ENCODE measurements at places on chromosomes 7 and 10.

DNA sequence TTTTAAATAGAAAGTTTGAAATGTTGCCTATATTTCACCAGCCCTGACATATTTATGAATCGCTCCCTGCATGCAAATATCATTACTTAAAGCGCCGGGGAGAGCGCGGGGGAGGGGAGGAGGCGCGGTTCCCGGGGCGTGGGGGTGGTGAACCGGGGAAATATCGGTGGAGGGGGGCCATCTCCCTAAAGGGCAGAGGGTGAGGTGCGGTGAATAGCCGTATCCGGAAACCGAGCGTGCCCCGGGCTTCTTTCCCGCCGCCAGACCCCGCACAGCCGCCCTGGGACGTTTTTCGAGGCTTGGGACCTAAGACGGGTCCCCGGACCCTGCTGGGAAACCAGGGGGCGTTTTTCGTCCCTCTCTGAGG, 6.9 kb upstream of the ZNF503 start:
- no peak for DNase-seq

- no peak for DNase-seq
These were observed 144.5 kb downstream of the PPP1R3A start for GRCh38 chr7:113774182-113774807.

DNA sequence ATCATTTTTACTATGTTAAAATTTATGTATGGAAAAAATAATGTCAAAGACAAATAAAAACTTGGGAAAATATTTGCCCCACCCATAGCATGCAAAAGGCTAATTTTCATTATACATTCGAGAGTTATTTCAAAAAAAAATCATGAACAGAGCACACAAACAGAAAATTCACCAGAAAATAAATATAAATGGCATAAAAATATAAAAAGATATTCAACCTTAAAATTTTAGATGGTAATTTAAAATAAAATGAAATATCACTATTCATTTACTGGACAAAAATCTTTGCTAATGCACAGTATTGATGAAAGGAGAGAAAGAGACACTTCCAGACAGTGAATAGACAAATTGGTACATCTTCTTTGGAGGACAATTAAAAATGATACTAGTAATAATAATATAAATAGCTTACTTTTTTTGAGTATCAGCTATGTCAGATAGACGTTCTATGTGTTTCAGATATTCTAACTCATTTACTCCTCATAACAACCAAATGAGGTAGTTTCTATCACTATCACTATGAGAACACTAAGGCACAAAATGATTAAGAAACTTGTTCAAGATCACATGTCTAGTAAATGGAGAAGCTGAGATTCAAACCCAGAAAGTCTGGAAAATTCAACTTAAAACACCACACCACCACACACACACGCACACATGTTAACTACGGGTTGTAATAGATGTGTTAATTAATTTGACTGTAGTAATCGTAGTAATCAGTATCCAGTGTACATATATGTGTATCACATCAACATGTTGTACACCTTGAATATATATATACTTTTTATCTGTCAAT, 63.0 kb downstream of the CCDC71L start:
- DNase-seq = no peak

GRCh38 chr10:43427166-43427825, 9.6 kb upstream of the ZNF487 start:
- no peak for DNase-seq

- DNase-seq = no peak
These were observed at the start of gene DNAJC12 for GRCh38 chr10:67837541-67838314. DNAJC12 (minus strand) TSS chr10:67838188; CDS start chr10:67838011, 177 bp downstream.

All from activated gamma-delta T cell treated with Interleukin-2 at 50 U/mL for 16 hours (primary cell).